Left cardiac atrium (tissue), 4 donors: ENCODE measurements at places on chromosomes 16 and 17.

- DNase-seq, result no peak
These were observed 57.6 kb downstream of the PRMT7 start for GRCh38 chr16:68368301-68368888.

GRCh38 chr17:64565563-64565962, 58.8 kb downstream of the CEP95 start:
- DNase-seq, result no peak

DNA sequence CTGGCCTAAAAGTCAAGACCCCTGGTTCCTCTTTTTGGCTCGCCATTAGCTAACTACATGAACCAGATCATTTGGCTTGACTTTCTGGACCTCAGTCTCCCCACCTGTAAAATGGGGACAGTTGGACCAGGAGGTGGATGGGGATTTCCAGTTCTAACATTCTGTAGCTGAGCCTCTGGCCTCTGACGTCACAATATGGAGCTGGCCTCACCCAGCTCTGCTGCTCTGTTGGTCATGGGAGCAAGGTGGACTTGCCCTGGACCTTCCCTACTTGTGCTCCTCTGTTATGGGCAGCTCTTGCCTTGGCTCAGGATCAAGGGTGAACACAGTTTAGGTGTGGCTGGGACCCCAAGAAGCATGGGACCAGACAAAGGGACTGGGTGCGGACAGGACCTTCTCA, 16.5 kb upstream of the KCNH6 start:
- no peak for DNase-seq

DNA sequence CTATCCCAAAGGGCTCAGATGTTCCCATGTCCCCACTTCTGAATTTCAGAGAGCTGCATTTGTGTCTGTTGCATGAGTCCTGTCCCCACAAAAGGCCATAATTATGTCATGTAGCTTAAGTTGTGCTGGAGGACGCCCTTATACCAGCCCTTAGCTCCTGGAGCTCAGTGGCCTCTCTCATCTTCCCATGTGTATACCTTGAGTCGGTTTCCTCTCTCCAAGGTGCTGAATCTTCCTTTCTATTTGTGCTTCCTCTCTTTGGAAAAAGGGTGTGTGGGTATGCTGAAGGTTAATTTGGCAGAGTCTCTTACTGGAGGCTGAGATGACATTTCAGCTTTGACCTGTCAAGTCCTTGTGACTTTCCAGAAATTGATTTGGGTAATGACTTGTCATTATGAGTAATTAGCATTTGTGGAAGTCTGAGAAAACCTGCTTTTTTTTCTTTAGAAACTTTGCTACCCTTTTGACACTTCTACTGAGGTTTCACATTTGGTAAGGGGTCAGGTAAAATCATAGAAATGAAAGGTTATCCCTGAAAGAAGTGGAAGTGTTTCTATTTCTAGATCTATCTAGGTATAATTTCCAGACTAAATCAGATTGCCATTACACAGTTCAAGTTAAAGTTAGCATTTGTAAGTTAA, 185.4 kb downstream of the ABCC12 start:
- DNase-seq, result no peak

GRCh38 chr17:62782730-62783270, 25.3 kb downstream of the MARCHF10 start:
- no peak for DNase-seq

- DNase-seq, result no peak
These were observed 2.6 kb upstream of the SPHK1 start for GRCh38 chr17:76381633-76382350.

DNA sequence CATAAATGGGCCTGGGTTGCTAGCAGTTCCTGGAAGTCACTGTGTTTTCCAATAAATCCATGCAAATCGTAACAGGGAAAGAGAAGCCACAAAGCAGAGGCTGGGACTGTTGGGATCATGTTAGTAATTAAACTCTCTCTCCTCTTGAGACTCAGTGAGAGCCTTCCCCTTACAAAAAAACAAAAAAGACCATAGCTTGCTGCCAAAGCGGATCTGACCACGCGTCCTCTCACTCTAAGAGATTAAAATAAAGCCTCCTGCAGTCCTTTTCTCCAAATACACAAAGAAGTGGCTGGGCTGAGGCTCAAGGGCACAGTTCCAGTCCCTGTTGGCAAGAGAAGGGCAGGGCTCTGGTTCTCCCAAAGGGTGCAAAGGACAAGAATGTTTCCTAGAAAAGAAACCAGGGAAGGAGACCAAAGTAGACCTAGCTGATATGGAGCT, 38.5 kb downstream of the PIGL start:
- peak; percentile 61 for DNase-seq

DNA sequence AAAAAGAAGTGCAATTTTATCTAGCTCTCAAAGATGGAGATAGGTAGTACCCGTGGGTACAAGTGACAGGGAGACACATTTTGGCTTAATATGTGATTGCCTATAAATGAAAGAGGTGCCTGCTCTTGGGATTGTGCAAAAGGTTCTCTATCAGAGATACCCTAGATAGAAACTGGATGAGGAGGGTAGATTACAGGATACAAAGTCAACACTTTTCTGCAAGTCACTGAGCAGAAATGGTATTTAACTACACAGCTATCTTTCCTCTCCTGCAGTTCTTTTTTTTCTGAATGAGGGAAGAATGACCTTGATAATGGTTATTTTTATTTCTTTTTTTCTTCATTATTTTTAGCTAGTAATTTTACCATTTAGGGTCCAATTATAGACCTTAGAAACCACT, 67.6 kb downstream of the MMD start:
- DNase-seq, result no peak

DNA sequence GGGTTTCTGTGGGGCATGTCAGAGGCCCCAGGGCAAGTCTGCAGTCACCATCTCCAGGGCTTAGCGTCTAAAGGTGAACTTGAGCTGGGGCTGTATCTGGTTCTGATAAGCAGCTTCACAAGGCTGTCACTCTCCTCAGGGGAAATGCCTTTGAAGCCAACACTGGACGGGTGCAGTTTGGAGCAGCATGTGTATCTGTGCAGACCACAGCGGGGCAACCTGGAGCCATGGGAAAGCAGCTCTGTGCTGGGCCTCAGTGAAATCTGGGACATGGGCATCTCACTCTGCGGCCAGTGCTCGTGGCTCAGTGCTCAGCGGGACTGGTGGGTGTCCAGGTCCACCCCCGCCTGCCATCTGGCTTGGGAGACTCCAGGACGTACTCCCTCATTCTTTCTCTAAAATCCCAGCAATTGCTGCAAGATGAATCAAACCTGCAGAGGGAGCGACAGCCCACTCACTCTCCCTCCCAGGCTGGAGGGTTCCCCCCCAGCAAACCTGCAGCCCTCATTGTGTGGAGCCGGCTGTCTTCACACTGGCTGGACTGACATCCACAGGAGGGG, 63.5 kb downstream of the PRMT7 start:
- no peak for DNase-seq

- DNase-seq, result no peak
These were observed 476 bp downstream of the KCNH4 start for GRCh38 chr17:42180411-42180921.

DNA sequence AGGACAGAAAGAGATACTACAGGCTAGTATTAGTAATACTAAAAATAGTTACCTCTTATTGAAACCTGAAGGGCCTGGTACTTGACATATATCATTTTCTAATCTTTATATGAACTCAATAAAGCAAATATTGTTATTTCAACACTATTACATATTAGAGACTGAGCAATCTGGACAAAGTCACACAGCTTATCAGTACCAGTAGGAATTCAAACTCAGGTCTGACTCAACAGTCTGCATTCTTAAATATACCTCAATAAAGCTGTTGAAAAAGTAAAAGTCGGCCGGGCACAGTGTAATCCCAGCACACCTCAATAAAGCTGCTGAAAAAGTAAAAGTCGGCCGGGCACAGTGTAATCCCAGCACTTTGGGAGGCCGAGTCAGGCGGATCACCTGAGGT, 67.4 kb downstream of the KANSL1 start:
- DNase-seq, result no peak

DNA sequence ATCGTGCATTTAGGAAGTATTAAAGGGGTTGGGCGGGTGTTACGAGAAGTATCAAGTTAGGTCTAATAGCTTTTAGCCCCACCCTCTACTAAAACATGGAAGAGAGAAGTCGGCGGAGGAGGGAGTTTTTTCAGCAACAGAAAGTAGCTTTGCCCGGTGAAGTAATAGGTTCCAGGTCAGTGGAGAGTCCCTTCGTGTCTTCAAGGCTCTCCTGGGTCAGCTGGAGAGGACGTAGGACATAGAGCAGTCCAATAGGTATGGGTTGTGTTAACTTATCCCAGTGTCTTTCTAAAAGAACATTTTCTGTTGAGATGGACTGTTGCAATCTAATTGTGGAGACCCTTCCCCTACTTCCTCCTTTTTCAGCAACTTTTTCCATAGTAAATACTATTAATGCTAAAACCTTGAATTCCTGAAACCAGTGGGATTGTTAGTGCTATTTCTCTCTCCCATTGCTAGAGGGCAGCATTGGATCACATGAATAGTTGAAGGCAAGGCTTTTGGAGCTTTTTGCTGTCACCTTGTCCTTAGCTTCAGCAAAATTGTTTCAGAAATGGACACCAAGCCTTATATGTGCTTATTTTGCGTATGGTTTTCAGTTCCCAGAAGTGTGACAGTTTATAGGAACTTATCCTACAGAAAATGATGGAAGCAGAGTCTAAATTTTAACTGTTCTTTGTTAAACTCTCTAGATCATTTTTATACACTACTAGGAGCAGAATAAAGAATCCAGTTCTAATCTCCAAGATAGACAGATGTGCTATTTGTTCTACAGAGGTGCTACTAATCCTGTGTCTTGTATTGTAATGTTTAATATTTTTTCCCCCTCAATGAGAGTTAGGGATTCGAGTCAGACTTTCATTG, 38.4 kb downstream of the UTP18 start:
- DNase-seq, result no peak

- no peak for DNase-seq
These were observed 13.3 kb upstream of the FOXF1 start for GRCh38 chr16:86496929-86497461.

DNA sequence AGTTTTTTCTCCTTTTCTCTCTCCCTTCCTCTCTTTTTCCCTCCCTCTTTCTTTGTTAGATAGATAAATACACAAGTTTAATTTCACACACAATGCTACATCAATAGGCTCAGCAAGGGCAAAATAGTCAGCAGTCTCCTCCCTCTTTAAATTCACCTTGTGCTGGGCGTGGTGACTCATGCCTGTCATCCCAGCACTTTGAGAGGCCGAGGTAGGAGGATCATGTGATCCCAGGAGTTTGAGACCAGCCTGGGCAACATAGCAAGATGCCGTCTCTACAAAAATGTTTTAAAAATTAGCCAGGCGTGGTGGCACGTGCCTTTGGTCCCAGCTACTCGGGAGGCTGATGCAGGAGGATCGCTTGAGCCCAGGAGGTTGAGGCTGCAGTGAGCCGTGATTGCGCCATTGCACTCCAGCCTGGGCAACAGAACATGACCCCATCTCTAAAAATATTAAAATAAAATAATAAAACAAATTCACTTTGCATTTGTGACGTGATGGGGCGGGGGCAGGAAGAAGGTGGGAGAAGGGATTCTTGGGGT, 27.4 kb downstream of the IL21R start:
- no peak for DNase-seq

DNA sequence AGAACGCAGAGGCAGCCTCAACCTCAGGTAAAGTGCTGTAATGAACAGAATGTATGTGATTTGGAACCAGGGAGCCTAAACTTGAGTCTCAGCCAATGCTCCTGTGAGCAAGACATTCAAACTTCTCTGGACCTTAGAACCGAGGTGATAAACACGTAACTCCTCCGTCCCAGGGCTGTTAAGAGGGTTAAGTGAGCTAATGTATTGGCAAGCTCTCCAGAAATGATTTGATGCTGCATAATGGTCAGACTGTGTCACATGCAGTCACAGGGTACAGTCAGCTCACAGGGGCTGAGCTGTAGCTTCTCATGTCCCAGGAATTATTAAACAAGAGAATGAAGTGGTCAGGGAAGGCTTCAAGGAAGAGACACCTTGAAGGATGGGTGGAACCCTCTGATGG, 10.0 kb upstream of the SLC4A1 start:
- DNase-seq, result no peak

DNA sequence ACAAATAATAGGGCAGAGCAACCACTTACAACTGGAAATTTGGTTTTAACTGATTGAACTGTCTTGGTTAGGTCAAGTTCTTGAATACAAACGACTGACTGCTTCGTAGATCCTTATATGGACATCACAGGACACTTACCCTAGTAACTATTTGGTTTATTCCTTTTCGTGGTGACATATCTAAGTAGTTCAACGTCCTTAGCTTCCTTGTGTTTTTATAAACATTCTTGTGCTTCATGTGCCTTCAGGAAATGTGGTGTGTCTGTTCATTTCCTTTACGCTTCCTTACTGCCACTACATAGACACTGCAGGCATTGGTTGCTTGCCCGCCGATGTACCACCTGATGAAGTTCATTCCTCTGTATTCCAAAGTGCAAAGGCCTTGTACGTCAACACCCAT, 59.3 kb downstream of the USP10 start:
- DNase-seq, result no peak

- DNase-seq, result no peak
These were observed 3.1 kb upstream of the CYTH1 start for GRCh38 chr17:78785011-78785662.

DNA sequence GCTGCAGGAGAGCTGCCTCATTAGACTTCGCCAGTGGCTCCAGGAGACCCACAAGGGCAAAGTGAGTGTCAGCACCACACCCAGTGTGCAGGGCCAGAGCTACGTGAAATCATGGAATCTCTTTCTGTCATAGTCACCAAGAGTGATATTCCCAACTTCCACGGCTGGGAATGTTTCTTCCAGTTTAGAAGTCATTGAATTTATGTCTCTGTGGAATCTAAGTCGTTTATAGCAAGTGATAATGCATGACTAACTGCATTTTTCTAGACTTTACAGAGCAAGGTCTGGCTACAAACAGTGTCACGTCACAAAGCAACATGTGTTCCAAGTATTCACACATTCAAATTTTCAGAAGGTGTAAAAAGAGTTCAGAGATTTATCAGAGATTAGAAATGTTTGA, 55.5 kb downstream of the SEC14L1 start:
- no peak for DNase-seq

GRCh38 chr17:27856676-27857432, 36.3 kb downstream of the LYRM9 start:
- no peak for DNase-seq

DNA sequence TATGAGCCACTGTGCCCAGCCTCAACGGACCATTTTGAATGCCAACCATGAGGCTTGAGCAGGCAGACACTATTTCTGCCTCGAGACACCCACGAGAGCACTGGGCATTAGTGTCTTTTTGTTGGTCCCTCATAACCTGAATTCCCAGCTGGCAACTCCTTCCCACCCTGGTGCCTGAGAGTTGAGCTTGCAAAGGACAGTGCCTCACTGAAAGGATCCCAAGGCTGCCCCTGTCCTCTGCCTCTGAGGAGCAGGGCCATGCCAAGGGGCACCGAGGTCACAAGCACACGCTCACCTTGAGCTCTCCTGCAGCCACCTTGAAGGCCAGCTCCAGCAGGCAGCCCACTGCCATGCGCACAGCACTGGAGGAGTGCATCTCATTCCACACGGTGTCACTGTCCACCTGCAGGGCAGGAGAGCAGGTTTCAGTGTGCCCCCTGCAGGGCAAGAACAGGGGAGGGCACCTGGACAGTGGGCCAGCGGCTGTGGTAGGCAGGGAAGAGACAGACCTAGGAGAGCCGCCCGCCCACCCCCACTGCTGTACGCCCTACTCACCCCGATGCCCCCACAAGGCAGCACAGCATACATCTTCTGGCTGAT, 12.8 kb downstream of the G6PC3 start:
- DNase-seq, result no peak
